ENCODE measurements at places on chromosomes 2 and 18.

DNA sequence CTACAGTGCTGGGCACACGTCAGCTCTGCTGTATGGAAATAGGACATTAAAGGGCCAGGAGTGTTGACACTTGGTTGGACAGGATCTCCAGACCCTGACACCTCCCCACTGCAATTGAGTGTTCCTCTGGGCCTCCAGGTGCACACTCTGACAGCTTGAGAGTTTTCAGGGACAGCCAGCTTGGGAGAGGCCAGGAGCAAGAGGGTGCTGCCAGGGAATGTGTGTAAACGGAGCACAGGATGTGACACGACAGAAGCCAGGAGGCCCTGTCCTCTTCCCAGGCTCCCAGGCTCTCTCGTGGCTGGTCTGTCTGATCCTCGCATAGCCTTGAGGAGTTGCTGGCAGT, 318.1 kb upstream of the HS6ST1 start:
- DNase-seq: no peak

DNA sequence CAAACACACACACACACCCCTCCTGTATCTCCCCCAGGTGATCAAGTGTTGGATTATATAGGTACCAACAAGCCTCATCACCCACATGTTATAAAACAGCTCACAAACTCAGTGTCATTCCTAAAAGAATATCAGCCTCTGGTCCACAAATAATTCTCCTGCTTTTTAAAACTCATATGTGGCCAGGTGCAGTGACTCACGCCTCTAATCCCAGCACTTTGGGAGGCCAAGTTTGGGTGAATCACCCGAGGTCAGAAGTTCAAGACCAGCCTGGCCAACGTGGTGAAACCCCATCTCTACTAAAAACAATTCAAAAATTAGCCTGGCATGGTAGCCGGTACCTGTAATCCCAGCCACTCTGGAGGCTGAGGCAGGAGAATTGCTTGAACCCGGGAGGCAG, 87.8 kb downstream of the LRATD1 start:
- no peak for DNase-seq

- DNase-seq: no peak
Observed at GRCh38 chr18:23710068-23710527, 20.8 kb downstream of the LAMA3 start.

DNA sequence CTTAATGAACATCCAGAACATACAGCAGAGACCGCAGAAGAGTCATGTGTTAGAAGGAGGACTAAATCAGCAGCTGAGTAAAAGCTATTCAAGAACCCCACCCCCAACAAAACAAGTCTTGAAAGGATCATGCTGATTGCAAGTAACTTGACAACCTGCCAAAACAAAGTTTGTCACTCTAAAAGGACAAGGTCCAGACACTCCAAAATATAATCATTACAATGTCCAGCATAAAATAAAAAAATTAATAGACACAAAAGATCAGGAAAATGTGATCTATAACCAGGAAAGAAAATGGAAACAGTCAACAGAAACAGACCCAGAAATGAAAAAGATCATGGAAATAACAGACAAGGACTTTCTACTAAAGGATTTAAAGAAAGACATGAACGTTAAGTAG, 28.5 kb downstream of the CCDC88A start:
- DNase-seq: no peak

GRCh38 chr2:164920430-164920829, 34.9 kb downstream of the SLC38A11 start:
- DNase-seq: no peak

GRCh38 chr2:157414050-157414449, 29.8 kb downstream of the CYTIP start:
- DNase-seq: no peak

GRCh38 chr18:65227970-65228369, 522.8 kb upstream of the CDH7 start:
- no peak for DNase-seq

GRCh38 chr2:205769495-205769850, 87.2 kb downstream of the NRP2 start:
- DNase-seq: peak; percentile 79

- no peak for DNase-seq
Observed at GRCh38 chr2:26054598-26055348, 20.9 kb downstream of the RAB10 start.

GRCh38 chr18:55462652-55463051, 125.3 kb downstream of the TCF4 start:
- no peak for DNase-seq

DNA sequence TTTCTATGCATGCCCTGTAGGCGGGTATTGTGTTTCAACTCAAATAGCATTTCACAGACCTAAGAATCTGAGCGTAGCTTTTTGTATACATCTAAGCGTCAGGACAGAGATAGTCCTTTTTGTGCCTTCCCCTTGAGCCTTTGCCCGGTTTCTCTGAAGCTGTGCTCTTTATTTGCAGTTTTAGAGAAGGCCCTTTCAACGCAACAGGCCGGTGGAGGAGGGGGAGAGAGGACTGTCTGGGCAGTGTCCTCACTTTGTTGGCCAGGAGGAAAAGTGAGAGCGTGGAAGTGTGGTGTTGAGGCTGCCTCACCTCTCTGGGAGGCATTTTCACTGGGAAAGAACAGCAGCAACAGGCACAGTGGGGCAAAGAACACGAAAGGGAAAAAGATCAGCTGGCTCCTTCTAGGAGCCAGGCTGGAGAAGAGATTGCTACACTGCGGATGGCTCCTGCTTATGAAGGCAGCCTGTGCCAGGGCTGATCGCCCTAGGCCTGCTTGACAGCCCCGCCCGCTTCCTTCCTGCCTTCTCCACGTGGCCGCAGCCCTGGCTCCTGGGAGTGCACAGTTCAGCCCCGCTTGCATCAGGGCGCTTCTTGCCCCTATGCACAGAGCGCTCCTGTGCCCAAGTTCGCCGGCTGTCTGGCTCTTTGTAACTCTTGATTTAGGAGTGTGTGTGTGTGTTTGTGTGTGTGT, 195.6 kb upstream of the POU3F3 start:
- DNase-seq: no peak

- DNase-seq: no peak
Observed at GRCh38 chr2:174775571-174775980, 11.3 kb upstream of the CHRNA1 start.

GRCh38 chr2:144630459-144631215, 110.7 kb upstream of the ZEB2 start:
- no peak for DNase-seq

GRCh38 chr2:102114290-102114721, 28.2 kb upstream of the IL1R1 start:
- DNase-seq: peak; percentile 45

GRCh38 chr2:375956-376307, 88.0 kb upstream of the ALKAL2 start:
- no peak for DNase-seq

DNA sequence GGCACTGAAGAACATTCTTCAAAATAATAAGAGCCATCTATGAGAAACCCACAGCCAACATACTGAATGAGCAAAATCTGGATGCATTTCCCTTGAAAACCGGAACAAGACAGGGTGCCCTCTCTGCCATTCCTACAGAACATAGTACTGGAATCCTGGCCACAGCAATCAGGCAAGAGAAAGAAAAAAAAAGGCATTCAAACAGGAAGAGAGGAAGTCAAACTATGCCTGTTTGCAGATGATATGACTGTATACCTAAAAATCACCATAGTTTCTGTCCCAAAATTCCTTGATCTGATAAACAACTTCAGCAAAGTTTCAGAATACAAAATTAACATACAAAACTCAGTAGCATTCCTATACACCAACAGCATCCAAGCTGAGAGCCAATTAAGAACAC, 119.5 kb upstream of the PARD3B start:
- peak; percentile 76 for DNase-seq

GRCh38 chr2:190696792-190697398, 48.0 kb downstream of the NAB1 start:
- DNase-seq: no peak

GRCh38 chr18:76231402-76231801, 263.6 kb downstream of the ZNF516 start:
- no peak for DNase-seq

GRCh38 chr2:240286596-240286995, 146.1 kb upstream of the OTOS start:
- no peak for DNase-seq

GRCh38 chr2:27212626-27213471, 781 bp upstream of the SLC5A6 start:
- DNase-seq: no peak

DNA sequence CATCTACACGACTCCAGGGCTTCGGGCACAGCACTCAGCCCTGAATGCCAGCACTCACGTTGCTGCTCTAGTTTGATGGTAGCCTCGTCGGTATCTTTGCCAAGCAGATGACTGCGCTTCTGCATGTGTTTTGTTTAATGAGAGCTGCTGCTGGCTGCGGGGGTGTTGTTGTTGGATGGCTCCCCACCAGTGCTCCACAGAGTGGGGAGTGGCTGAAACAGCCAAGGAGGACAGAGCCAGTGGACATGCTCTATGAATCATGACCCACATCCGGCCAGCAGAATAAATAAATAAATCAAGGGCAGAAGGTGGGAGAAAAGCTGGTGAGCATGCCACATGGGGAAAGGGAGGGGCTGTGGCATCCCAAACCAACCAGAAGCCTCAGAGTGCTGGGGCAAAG, 131.2 kb upstream of the SOX11 start:
- no peak for DNase-seq

DNA sequence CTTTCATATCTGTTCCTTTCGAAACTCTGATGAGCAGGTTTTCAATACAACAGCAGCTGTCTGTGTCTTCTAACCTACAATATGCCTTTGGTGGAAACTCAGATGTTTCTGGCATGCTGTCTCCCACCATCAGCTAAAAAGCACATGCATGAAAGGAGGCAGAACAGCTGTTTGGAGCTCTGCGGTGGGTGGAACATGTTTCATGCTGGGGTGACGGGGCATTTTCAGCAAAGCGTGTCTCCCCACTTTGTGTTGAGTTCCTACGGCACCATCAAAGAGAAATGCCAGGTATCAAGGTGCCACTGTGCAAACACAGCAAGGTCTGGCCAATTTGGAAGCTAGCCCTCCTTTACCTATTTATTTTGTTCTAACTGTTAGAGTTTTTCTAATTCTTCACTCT, 290.1 kb downstream of the CLIP4 start:
- DNase-seq: no peak

- peak; percentile 45 for DNase-seq
Observed at GRCh38 chr2:181106789-181107627, 126.6 kb downstream of the UBE2E3 start.

DNA sequence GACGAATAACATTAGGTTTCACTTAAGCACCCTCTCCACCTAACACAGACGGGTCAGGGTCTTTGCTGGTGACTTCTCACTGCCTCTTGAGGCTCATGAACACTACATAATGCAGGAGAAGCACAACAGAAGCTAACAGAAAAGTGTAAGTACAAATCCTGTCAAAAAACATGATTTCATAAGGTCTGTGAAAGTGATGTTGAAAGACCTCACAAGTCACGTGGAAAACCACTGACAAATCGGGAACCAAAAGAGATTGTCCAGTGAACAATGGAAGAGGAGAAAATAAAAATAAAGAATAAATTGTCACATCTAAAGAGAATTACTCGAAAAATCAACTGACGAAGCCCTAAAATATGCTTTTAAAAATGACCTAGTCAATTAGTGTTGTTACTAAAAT, 14.0 kb downstream of the PSD4 start:
- no peak for DNase-seq

DNA sequence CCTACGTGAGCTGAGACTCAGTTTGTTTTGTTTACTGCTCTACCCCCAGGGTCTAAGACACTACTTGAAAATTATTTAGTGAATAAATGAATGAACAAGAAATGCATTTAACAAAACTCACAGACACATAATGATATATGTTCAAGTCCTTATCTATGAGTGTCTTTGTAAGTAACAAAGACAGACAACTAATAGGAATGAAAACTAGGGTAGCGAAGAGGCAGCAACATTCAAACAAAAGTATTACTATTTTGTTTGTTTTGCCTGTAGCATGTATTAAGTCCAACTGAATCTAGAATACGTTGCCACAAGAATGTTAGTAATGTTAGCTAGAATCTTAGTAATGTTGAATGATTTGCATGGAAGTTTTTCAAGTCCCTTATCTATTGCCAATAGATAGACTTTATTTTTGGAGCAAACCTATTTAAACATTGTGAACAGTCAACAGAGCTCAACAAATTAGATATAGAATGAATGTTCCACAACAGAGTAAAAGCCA, 144.8 kb upstream of the VWC2L start:
- no peak for DNase-seq

GRCh38 chr2:86468162-86469033, 27.2 kb downstream of the KDM3A start:
- no peak for DNase-seq

- no peak for DNase-seq
Observed at GRCh38 chr2:50535256-50535655, 496.7 kb downstream of the NRXN1 start.

DNA sequence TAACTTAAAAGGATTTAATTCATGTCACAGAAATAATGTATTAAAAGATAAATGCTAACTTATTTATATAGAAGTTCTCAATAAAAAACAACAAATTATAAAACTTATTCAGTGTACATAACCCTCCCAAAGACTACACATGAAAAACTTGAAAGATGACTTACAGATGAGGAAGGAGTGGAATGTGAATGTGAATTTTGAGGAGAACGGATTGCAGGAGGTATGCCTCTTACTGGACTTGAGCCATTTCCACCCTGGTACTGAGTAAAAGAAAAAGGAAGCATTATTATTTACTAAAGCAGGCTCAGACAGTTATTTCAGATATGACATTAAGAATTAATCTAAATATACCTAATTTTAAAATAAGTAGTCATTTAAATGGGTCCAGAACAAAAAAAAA, 104.4 kb downstream of the TLK1 start:
- DNase-seq: no peak

- DNase-seq: no peak
Observed at GRCh38 chr2:54704688-54705605, 18.5 kb upstream of the EML6 start.

GRCh38 chr2:26720322-26721114, 28.0 kb downstream of the KCNK3 start:
- DNase-seq: no peak

- no peak for DNase-seq
Observed at GRCh38 chr2:11996618-11997017, 250.2 kb downstream of the LPIN1 start.

GRCh38 chr18:51711298-51711889, 513.9 kb upstream of the MEX3C start:
- no peak for DNase-seq

GRCh38 chr2:186853951-186854350, 5.0 kb upstream of the ZSWIM2 start:
- DNase-seq: peak; percentile 69

DNA sequence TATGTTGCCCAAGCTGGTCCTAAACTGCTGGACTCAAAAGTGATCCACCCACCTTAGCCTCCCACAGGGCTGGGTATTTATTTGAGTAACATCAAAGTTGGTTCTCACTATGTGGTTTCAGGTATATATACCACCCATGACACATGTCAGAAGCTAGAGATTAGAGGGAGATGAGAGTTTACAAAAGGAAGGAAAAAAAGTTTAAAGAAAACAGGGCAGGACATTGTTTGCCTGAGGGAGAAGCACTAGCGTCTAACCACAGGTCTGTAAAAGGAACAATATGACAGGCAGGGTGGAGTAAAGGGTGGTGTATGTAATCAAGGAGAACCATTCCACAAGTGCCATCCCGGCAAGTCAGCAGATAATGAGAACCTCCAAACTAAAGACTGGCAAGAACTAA, 8.5 kb downstream of the CEP76 start:
- no peak for DNase-seq

GRCh38 chr2:41610501-41611190, 437.2 kb upstream of the PKDCC start:
- no peak for DNase-seq

- DNase-seq: no peak
Observed at GRCh38 chr2:213227458-213227857, 56.8 kb upstream of the SPAG16 start.

All from pulmonary artery endothelial cell (primary cell).